ENCODE measurements at places on chromosomes 3 and 15. TPM values are rescaled to one million over a fixed set of nuclear protein-coding genes. Genes with fewer than 3 reads are reported as not detected.

GRCh38 chr3:189636048-189636447 is 4.9 kb downstream of the TP63 start:
- no peak for DNase-seq

DNA sequence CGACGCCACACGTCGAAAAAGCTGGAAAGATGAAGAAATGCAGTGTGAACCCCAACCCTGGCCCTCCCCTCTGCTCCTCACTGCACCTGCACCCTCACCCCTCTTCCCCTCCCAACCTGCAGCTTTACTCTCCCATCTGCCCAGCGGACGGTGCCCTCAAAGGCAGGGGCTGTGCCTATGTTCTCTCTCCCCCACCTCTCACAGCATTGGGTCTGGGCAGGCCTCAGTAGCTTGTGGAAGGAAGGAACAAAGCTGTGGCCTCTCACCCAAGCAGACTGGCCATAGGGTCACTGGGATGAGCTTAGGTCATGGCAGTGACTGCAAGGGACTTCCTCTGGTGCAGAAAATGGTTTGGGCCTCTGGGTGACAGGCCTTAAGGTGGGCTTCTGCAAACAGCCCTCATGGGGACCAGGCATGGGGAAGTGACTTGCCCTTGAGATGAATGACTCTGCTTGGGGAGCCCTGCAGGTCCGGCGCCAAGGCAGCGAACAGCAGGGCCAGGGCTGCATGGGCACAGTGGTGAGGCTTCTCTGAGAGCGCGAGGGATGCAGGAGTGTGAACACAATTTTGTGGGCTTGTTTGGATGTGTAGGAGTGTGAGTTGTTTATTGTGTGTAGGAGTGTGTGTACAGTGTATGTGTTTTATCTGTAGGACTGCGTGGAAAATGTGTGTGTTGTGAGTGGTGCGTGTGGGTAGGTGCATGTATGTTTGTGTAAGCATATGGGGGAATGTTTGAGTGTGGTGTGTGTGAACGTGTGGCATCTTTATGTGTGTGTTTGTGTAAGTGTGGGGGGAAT is 29.2 kb downstream of the SRPRB start:
- DNase-seq: no peak

PPARG gene
- total RNA-seq: 72.8 TPM

GRCh38 chr3:177429771-177430170 is 232.5 kb upstream of the TBL1XR1 start:
- no peak for DNase-seq

- DNase-seq: no peak
Measured at GRCh38 chr15:84715441-84716035, 401 bp downstream of the SEC11A start.

GRCh38 chr3:188229177-188229576 is 75.2 kb downstream of the LPP start:
- no peak for DNase-seq

- DNase-seq: no peak
Measured at GRCh38 chr3:180085122-180085710, 48.5 kb upstream of the PEX5L start.

GRCh38 chr3:5212628-5213573 is 25.4 kb downstream of the EDEM1 start:
- no peak for DNase-seq

- no peak for DNase-seq
Measured at GRCh38 chr3:180199417-180199995, 162.8 kb upstream of the PEX5L start.

FMN1 gene
- 11.5 TPM for total RNA-seq

NRG4 gene
- total RNA-seq: 0.10 TPM

DNA sequence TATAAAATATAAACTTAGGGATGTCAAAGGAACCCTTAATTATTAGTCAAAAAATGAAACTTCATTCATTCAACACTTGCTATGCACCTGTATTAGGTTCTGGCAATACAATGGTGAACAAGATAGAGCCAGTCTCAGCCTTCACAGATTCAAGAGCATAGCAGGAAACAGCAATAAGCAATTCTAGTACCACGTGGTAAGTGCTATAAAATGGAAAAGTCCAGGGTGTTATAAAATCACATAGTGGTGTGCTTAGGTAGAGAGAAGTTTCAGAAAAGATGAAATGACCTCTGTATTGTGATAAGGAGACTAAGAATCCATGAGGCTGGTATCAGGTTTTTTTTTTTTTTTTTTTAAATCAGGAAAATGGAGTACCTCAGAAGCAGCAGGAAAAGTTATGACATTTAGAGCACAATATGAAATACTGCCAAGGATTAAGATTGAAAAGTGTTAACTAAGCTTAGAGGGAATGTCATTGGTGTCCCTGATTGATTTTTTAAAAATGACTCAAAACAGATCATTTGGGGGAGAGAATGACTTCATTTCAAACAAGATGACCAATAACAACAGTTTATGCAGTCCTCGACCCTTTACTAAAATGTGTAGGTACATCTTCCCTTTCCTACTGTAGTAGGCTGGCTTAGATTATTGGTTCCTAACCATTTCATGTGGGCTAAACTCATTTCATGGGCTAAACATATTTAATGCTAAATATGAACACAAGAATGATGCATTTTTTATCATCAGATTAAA is 5.0 kb downstream of the TOMM70 start:
- no peak for DNase-seq

GRCh38 chr15:70704731-70705130 is 58.6 kb downstream of the UACA start:
- no peak for DNase-seq

- DNase-seq: peak; percentile 48
Measured at GRCh38 chr3:184659797-184660301, 52.0 kb downstream of the MAGEF1 start.

DNA sequence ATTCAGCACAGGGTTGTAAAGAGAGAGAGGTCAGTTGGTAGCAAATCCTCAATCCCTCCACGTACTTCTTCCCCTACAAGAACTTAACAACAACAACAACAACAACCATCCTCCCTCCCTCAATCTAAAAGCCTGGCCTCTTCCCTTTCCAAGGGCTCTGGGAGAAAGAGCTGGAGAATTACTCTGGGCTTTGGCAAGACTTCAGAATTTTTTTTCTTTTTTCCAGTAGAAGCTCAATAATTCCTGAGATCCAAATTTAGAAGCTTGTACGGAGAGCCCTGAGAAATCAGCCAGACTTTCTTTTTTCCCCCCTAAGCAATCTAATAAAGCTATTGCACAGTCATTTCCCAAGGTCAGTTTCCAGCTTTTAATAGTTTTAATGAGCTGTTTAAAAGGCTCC is 95.8 kb upstream of the CACNA2D3 start:
- peak; percentile 5 for DNase-seq

- no peak for DNase-seq
Measured at GRCh38 chr3:56406826-56407515, 61.3 kb downstream of the ERC2 start.

CAMKV gene
- 0.89 TPM for total RNA-seq

DNA sequence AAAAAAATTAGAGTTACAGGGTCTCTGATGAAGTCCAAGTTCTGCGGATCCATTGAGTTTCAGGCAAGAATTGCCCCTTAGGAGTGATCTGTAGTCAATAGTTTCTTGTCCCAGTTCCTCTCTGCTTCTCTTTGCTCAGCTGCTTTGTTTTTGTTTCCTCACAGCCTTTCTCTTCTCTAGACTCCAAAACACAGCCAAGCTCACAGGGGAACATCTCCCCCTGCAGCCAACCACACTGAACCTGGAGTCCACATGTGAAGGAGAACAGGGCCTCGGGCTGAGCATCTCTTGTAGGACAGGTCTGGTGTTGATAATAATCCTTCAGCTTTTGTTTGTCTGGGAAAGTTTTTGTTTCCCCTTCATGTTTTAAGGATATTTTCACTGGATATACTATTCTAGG is 202.6 kb upstream of the ATP10A start:
- no peak for DNase-seq

DNA sequence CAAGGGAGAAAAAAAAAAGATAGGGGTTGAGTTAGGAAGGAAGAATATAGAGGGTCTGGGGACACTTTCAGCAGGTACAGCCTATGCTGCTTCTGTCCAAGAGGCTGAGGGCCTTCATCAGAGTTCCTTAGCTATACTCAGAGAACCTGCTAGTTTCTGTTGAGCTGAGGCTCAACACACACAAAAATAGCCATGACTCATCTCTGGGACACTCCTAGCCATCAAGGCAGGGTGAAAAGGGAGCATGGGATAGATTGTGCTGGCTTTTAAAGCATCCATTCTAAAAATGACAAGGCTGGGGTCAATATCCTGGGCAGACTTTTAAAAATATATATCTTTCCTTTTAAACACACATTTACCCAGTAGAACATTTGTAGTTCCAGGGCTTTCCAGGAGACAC is 2.8 kb upstream of the RTP2 start:
- no peak for DNase-seq

ANKRD34C gene
- not detected for total RNA-seq

- DNase-seq: no peak
Measured at GRCh38 chr3:177594096-177594495, 396.8 kb upstream of the TBL1XR1 start.

DNA sequence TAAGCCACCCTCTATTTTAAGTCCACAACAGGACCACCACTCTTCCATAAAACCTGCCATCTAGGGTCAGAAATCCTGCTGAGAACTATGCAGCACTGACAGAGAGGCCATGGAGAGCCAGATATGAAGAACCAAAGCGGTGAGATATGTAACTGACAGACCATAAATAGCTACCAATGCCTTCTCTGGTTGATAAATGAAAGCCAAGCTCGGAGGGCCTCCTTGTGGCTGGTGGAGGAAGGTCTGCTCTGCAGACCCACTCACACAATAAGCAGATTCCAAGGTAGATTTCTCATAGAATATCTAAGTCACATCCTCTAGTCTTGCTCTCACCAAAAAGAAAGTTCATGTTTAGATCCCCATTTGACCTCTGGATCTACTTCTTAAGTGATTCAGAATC is 38.9 kb downstream of the RYK start:
- peak; percentile 9 for DNase-seq

DNA sequence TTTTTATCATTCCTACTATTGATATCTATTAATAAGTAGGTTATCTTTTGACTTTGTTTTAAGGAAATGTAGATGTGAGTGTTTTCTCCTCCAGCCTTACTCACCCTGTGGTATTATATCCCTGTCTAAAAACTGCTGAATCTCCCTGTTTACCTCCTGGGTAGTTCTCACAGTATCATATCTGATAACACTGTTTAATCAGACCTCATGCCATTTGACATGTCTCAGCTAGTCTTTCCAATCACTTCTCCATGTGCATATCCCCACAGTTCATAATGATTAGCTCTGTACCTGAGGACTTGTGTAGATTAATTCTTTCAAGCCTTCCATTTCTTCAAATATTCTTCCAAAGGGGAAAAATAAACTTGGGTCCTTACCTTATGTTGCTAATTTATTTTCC is 30.7 kb downstream of the DUOX2 start:
- no peak for DNase-seq

TRH gene
- not detected for total RNA-seq

SAMMSON gene
- 0.69 TPM for total RNA-seq

DNA sequence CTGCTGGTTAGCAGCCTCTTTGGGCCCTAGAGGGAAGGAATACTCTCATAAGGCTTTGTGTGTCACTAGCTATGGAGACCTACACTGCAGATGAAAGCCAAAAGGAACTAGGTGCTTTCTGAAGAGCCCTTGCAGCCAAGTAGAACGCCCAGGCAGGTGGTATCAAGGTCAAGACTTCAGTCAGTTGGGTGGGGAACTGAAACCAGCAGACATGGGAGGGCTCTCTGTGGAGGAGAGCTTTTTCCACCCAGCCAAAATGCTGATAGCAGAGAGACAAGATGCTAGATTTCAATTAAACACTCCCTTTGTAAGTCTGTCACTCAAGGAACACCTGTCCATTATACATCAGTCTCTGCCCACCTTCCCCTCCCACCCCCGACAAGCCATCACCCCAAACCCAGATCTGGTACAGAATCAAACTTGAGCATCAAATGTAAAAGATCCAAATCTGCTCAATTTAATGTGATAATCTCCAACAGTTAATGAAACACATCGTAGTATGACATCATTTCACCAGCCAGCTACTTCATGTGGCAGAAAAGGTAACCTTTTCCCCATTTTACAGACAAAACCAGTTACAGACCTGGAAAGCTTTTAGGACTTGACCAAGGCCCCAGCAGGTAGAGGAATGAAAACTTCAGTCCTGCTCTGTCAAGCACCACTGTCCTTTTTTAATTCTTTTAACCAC is 14.6 kb downstream of the MRPS25 start:
- DNase-seq: no peak

CCDC39 gene
- total RNA-seq: not detected

DNA sequence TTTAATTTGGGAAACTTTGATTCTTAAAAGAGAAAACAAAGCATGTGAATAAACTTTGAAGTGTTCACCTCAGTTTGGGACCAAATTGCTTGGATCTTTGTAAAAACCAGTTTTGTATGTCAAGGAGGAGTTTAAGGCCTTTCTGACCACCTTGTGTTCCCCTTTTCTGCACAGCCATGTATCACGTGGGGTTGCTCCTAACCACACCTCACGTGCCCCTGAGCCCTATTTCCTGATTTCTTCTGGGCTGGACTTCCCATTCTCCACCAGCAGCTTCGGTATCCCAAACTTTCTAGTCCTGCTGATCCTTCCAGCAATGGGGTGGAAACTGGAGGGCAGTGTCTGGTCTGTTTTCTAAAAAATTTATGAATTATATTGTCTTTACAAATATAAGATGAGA is 76.4 kb upstream of the STT3B start:
- DNase-seq: no peak

GRCh38 chr3:136753326-136753939 is 1.3 kb upstream of the STAG1 start:
- peak; percentile 58 for DNase-seq

RPP25 gene
- 2.1 TPM for total RNA-seq

GRCh38 chr15:49900903-49901235 is 218.2 kb downstream of the ATP8B4 start:
- DNase-seq: no peak

DNA sequence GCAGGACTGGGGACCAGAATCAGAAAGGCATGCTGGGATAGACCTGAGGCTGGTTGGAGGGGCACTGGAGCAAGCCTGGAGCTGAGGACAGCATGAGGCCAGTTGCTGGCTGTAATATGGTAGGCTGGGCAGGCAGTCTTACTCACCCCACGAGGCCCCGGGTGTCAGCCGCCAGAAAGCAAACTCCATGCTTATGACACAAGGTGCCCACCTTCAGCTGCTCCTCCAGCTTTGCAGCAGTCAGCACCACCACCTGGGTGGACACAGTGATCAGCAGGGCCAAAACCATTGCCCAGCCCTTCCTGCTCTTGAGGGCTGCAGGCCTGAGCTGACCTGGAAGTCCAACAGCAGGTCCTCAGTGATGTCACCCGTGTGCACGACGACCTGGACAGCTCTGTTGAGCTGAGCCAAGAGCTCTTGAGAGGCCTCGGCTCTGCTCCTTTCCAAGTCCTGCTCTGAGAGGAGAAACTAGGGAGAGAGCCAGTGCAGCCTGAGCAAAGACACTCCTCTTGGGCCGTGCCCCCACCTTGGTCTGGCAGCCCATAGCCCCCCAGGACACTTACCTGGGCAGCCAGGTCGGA is 747 bp downstream of the UBA7 start:
- no peak for DNase-seq
